Tracheal epithelial cell (primary cell): ENCODE measurements at places on chromosomes 5 and 9. TPM values are rescaled to one million over a fixed set of nuclear protein-coding genes. Genes with fewer than 3 reads are reported as not detected.

The PTGR1 gene
- total RNA-seq: 53.3 and 74.6 TPM in 2 replicates

The HTR1A gene
- total RNA-seq: not detected in 2 replicates

The INSL6 gene
- total RNA-seq: not detected in 2 replicates

The CKS2 gene
- 27.1 and 84.6 TPM in 2 replicates for total RNA-seq

The DAB2IP gene
- total RNA-seq: 19.8 and 21.7 TPM in 2 replicates

The SEMA6A gene
- 1.7 and 7.2 TPM in 2 replicates for total RNA-seq

The C9 gene
- not detected in 2 replicates for total RNA-seq

The PFN3 gene
- not detected in 2 replicates for total RNA-seq

The SUSD3 gene
- 1.7 TPM in 1 of 2 replicates, not detected in the other for total RNA-seq
